Glutamatergic neuron (in vitro differentiated cells): ENCODE measurements at places on chromosomes 16 and 17. TPM values are rescaled to one million over a fixed set of nuclear protein-coding genes. Genes with fewer than 3 reads are reported as not detected.

DNA sequence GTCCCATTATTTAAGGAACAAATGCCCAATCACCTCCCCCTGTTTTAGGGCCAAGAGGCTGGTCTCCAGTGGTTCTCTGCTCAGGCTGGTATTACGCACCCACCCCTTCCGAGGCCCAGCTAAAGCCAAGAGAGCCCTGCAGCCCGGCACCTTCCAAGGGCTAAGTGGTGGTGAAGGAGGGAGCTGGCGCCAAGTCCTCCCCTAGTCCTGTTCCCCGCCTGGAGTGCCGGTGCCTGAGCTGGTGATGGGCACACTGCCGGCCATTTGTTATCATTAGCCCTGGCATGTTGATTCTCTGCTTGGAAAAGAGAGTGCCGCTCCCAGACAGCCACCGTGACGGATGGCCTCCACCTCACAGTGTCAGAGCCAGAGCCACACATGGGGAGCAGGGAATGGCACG lies 31.9 kb downstream of the GRIN2C start:
- H3K4me1 ChIP-seq, result peaks cover 9% of the 10 kb centered on the region
- H3K4me3 ChIP-seq, result no peak overlapping the region
- DNase-seq, result no peak
- H3K36me3 ChIP-seq, result no peaks in the 10 kb centered on the region
- peaks cover 8% of the 10 kb centered on the region for H3K27me3 ChIP-seq
- H3K27ac ChIP-seq, result no peak overlapping the region

GRCh38 chr17:82663381-82664275 lies 15.4 kb upstream of the WDR45B start:
- peaks cover 5% of the 10 kb centered on the region for H3K4me1 ChIP-seq
- no peak for DNase-seq
- H3K4me3 ChIP-seq, result no peak overlapping the region
- H3K36me3 ChIP-seq, result peaks cover 14% of the 10 kb centered on the region

GRCh38 chr16:1153480-1154160 lies 714 bp downstream of the CACNA1H start:
- no peak overlapping the region for H3K27ac ChIP-seq
- H3K27me3 ChIP-seq, result peaks cover 11% of the 10 kb centered on the region
- H3K36me3 ChIP-seq, result no peaks in the 10 kb centered on the region

DNA sequence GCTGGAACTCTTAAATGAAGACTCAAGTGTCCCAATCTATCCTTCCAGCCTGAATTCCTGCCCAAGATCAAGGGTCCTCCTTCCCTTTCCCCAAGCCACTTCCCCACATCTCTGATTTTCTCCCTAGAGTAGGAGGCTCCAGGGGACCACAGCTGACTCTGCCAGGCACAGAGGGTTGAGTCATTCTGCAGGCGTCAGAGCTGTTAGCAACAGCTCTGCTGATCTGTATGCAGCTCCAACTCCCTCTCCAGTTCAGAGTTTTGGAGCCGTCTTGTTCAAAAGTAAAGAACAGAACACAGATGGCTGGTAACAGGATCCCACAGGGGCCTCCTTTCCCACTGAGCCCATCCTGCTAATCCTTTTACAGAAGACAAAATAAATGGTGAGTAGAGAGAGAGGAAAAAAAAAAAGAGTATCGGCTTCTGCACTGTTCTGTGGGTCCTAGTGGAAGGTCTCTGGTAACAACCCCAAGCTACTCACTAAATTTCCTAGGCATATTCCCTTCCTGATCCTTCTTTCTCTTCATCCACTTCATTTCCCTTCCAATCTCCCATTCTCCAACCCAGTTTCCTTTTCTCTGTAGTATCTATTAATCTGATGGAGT lies 13.4 kb upstream of the TAOK1 start:
- H3K27ac ChIP-seq, result peak overlapping the region; percentile 53
- no peaks in the 10 kb centered on the region for H3K36me3 ChIP-seq
- no peaks in the 10 kb centered on the region for H3K27me3 ChIP-seq
- peaks cover 22% of the 10 kb centered on the region for H3K4me1 ChIP-seq

TBC1D3K gene
- total RNA-seq, result not detected
